Hippocampal formation (tissue), 2 donors: ENCODE measurements at places on chromosomes 3 and 15.
A peak's percentile ranks its signal among the peaks of the same experiment; 100 is the strongest.

DNA sequence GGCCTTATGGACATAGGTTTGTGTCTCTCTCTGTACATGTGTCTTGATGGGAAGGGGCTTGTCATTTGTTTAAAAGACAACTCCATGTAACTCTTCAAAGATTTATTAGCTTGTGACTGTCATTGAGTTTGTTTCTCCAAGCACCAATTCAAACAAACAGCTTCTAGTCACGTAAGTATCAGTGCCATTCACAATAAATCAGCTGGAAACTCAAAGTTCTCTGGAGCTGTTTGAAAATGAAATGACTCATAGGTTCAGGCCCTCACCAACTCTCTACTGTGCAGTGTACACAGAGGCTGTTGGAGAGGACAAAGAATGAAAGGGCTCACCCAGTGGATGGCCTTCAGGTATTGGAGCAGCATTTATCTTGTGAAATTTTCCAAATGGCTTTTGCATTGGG, 476.3 kb downstream of the AGBL1 start:
- DNase-seq, result no peak

GRCh38 chr3:37397396-37397795, 223.0 kb upstream of the LRRFIP2 start:
- no peak for DNase-seq

DNA sequence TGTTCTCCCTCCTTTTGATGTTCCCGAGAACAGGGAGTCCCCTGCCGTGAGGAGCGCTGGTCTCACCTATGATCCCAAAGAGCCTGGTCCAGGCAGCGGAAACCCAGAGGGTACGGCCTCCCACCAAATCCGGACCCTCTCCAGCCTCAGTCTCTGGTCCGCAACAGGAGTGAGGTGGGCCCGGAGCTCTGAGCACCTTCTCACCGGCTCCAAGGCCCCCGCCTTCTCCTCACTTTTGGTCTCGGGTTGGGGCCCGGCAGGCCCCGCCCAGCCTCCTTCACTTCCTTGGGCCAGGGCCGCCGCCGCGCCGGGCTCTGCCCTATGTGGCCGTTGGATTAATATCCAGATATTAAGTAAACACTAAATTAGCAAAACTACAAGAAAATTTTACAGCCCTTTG, 5.7 kb upstream of the SKOR1 start:
- no peak for DNase-seq

DNA sequence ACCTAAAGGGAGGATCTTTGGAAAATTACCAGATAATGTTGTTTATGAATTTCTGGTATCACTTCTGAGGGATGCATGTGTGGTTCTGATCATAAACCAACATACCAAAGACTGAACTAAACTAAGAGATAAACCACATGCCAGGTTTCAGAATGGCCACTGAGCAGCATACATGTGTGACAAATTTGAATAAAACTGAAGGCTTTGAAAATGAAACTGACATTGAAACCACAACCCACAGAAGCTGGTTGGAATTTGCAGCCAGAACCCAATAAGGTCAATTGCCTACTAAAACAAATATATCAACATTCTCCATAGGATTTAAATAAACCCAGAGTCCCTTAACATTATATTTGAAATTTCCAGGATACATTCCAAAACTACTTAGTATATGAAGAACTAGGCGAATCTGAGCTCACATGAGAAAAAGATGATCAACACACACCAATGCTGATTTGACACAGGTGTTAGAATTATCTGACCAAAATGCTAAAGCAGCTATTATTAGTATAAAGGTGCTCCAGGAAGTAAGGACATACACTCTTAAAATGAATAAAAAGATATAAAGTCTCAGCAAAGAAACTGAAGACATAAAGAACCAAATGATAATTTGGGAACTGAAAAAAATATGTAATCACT, 125.0 kb downstream of the ZNF280D start:
- no peak for DNase-seq

DNA sequence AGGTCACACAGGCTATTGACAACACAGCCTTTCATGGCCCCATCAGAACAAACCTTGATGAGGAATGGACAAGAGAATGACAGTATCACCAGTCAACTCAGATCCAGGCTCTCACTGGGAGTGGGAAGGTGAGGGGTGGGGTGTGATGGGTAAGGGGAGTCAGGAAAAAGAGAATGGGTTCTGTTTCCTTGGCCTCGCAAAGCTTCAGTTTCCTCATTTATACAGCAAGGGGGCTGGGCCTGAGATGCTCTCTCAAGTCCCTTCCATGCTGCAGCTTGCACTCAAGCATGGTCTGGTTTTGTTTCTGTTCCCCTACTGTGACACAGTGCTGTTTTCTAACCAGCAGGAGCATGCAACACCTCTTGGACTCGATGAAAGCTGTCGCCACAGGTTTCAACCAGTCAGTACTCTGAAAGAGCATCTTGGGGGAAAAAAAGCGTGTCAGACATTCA, 65.7 kb upstream of the IL12A start:
- no peak for DNase-seq

DNA sequence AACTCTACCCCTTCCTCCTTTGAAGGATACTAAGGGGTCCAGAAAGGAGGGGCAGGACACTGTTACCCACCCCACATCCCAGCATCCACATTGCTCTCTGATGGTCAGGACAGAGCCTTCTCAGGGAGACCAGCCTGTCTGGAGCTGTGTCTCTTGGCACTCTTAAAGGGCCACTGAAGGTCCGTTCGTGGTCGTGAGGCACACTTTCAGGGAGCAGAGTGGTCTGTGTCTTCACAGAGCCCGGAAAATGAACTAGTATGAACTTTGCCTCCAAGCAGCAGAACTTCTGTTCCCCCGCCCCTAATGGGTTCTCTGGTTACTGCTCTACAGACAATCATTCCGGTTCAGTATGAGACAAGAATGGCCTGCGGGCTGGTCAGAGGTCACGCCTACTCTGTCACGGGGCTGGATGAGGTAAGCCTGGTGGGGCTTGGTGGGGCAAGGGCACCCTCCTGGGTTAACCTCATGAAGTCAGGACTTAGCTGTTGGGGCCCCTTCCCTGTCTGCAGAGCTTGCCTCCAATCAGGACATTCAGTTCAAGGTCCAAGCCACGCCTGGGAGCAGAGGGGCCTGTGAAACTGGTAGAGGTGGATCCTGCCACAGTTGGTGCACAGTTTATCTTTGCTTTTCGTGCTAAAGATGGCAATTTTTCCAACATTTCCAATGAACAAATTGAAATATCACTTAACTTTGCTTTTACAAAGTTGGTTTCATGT, 33.2 kb downstream of the CAPN3 start:
- no peak for DNase-seq

GRCh38 chr3:196149375-196149774, 61.8 kb downstream of the ZDHHC19 start:
- no peak for DNase-seq

DNA sequence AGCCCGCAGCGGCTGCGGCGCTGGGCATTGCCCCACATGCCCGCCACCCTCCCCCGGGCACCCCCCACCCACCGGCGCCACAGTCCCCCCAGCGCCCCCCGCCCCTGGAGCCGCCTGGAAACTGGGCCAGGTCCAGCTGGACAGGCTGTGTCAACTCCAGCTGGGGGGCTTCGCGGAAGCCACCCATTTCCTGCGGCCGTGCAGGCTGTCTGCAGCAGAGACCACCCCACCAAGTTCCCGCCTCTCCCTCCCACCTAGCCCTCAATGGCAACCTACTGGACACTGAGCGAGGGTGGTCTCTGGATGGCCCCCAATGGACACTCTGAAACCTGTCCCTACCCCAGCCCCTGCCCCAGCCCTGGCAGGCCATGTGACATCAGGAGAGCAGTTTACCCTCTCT, 62.8 kb upstream of the GATA2 start:
- DNase-seq, result no peak

- no peak for DNase-seq
Observed at GRCh38 chr15:78212546-78213424, 21.6 kb downstream of the ACSBG1 start.

- no peak for DNase-seq
Observed at GRCh38 chr3:53524566-53524965, 30.2 kb downstream of the CACNA1D start.

GRCh38 chr3:47162697-47163168, 1.2 kb downstream of the SETD2 start:
- no peak for DNase-seq

DNA sequence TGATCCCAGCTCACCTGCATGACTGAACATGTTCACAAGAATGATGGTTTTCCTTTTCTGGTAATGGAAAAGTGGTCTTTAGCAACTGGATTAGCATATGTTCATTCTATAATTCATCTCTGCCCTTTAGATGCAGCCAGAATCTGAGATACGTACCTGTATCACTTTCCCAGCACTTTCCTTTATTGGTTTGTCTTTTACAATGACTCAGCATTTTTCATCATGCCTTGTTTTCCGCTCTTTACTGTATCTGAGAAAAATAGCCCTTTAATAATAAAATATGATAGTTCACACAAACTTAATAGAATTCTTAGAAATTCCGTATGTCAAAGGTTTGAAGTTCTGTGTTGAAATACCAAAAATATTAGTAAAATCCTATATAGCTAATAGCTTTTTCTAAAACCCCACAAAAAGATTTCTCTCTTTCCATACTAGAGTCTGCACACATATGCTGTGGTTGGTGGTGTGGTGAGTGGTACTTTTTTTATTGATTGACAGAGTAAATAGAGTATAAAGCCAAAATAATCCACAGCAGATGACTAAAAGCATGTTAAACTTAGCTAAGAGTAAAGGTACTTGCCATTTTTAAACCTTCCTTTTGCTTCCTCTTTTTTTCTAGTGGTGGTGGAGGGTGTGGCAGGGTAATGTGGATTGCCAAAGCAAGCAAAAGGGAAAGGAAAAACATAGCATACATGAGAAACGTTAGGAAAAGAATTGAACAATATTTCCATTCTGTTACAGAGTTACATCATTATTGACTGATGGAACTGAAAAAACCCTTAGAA, 328.9 kb upstream of the RBMS3 start:
- no peak for DNase-seq

GRCh38 chr15:69497076-69497475, 44.5 kb downstream of the RPLP1 start:
- DNase-seq, result no peak

GRCh38 chr15:80749589-80749988, 29.6 kb upstream of the CEMIP start:
- DNase-seq, result no peak

DNA sequence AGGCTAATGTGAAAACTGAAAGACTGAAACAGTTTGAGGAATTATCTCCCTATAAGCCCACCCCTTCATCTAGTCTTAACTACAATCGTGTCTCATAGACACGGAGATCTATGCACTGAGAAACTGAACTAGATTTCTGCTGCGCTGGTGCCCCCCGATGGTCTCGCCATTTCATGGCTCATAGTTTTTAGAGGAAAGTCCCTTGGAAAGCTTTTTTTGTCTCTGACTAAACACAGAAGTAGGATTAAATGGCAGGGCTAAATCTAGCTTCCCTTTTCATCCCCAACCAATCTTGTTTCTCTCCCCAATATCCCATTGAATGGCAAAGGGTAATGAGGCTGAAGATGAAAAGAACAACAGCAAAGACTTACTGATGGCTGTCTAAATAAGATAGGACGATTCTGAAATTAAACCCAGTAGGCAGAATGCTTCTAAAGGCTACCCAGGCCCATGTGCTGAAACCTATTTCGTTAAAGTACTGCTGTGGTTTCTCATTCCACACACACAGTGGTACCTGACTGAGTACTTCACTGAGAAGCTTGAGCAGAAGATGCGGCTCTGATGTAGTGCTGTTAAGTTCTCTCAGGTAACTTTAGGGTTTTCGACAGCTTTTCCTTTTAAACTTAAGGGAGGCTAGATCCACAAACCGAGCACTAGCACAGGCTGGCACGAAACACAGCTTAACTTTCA, 142.7 kb downstream of the GADL1 start:
- DNase-seq, result no peak

- DNase-seq, result no peak
Observed at GRCh38 chr15:41603411-41603935, 44.5 kb downstream of the TYRO3 start.

GRCh38 chr3:128372707-128373533, 93.8 kb downstream of the DNAJB8 start:
- no peak for DNase-seq

GRCh38 chr3:190092250-190092649, 28.4 kb downstream of the P3H2 start:
- no peak for DNase-seq

- no peak for DNase-seq
Observed at GRCh38 chr3:102098130-102098885, 249.0 kb downstream of the NFKBIZ start.

GRCh38 chr15:73142802-73143762, 90.8 kb downstream of the NEO1 start:
- DNase-seq, result no peak

GRCh38 chr3:65196663-65197062, 508.9 kb upstream of the ADAMTS9 start:
- no peak for DNase-seq

GRCh38 chr3:123158330-123158729, 43.4 kb upstream of the SEC22A start:
- no peak for DNase-seq

DNA sequence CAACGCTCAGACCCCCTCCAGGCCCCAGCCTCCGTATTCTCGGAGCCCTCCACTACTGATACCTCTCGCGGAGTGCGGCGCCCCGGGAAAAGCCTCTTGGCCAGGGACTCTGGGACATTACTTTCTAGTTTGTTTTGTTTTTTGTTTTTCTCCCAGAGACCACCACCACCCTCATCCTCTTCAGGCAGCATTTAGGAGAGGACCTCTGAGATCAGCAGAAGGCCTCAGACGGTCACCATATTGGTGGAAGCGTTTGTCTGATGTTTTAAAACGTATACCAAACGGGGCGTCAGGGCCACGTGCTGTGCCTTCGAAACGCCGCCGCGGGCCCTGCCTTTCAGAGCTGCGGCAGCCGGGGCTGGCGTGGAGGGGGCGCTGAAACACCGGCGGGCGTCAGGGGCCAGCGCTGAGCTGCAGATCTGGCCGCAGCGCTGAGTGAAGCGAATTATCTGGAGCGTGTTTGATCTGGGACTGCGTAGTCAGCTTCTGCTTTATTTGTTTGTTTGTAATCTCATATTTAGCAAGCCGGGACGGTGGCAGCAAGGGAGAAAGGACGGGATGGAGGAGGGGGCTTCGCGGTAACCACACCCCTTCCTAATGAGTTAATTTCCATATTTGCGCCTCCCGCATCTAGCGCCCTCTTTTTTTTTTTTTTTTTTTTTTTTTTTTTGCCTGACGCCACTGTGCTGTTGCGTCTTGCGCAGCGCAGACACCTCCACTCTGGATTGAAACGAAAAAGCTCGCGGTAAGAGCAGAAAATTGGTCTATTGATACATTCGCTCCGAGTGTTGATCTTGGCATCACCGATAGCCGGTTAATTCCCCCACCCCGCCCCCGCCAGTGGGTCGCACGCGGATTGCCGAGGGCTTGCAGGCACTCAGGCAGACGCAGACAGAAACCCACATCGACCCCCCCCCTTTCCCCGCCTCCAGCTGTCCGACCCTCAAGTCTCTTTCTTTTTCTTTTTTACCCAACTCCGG, 14.9 kb downstream of the SOX2 start:
- peak; percentile 63 for DNase-seq

DNA sequence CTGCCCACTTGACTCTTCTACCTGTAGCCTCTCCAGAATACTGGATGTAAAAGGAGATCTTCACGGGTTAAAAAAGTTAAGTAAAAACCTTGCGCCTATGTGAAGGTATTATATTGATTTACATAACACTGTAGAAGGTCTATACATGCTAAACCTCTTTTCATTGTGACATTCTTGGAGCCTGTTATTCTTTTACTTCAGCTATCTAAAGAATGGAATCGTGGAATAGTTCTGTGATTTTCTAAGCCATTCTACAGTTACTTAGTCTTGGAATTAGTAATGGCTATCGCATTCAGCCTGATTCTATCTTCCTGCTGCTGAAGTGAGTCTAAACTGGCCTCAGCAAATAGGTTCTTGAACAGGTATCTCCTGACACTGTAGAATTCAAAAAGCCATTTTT, 430.0 kb upstream of the DPH6 start:
- DNase-seq, result no peak
